Stimulated activated CD4-positive, alpha-beta T cell treated with anti-CD3 and anti-CD28 coated beads, Interleukin-1b, Interleukin-23, amount 100 ng/mL, for 1 hour (primary cell): ENCODE measurements at places on chromosomes 11 and 22.

GRCh38 chr11:534396-535209 is 773 bp downstream of the HRAS start:
- DNase-seq = no peak

- no peak for DNase-seq
Measured at GRCh38 chr22:27213294-27213693, 555.9 kb downstream of the MIAT start.

DNA sequence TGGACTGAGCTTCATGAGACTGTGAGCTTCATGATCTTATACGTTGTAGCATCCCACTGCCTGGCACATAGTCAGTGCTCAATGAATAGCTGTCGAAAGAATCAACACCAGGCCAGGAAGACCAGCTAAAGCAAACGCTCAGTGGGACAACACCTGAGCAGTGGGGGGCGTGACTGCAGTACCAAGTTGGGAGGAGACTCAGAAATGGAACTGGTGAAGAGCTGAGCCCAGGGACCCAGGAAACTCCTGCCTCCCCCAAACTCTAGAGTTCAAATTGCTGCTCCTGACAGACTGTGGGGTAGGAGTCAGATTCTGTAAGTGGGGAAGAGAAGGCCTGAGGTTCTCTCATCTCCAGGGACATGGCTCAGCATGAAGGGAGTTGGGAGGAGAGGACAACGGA is 59.3 kb downstream of the MORC2 start:
- no peak for DNase-seq

- DNase-seq = no peak
Measured at GRCh38 chr11:72238040-72238450, 5.9 kb downstream of the PHOX2A start.

DNA sequence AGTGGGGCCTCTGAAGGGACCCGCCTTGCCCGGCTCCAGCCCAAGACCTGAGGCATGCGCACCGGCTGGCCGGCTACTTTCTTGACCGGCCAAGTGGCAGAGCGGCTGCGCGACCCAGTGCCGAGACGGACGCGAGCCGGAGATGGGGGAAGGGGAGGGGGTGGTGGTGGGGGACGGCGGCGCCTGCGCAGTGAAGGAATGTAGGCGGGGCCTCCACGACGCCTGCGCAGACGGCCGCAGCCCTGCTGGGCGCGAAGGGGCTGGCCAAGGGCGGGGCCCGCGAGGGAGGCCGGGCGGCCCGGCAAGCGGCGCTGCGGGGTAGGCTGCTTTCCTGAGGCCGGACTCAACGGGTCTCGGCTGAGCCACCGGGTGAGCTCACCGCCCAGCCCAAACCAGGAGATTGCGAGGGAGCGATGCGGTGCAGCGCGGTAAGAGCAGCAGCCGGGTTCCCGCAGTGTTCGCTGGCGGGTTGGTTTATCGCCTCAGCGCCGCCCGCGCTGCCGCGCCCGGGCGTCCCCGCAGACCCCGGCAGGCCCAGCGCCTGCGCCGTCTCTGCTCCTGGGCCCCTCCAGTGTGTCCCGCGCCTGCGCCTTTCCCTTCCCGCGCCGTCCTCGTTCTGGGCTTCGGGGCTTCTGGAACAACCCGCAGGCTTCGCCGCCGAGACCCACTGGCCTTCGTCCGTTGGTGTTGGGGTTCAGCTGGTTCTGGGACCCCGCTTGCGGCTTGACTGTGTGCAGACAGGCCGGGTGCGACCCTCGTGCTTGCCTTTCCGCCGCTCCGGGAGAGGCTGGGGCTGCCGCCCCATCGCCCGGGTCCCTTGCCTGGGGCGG is at the start of gene SPECC1L:
TSS of gene SPECC1L (plus strand) at position 276 of the 830 bp plus-strand sequence. CDS start 31,401 bp downstream, outside the sequence.
- peak; percentile 81 for DNase-seq

- no peak for DNase-seq
Measured at GRCh38 chr22:30866811-30867271, 101.7 kb downstream of the MORC2 start.

DNA sequence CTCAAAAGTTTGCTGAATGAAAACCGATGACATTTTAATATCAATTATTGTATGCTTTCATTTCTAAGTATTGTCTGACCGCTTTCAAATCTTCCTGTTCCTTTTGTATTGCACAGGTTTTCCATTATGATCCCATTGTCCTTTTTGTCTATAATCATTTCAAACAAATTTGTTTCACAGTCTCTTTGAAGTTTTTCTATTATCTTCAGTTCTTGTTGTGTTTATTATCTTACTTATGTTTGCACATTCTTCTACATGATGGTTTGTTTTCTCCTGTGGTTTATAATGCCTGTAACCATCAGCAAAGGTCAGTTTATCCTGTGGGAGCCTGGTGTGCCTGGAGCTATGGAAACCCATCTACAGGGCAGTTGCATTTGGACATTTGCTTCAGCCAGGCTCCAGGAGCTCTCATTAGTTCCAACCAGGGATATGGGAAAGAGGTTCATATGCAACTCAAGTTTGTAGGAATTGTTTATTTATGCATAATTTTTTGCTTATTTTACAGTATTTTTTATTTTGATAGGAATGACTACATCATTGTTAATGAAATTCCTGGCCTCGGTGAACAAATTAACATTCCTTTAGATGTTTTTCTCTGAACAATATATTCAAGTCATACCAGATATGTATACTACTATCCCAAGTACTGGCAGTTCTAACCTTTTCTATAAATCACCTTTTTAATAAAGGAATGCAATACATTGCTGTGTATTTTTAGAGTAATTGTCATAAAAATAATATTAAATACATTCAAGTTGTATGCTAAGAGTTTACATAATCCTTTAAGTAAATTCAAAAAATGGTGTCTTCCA is 179.2 kb downstream of the SBF2 start:
- DNase-seq = no peak

GRCh38 chr11:46918083-46918787 is at the start of gene LRP4:
Gene LRP4, minus strand, starts transcription at chr11:46918550. Its CDS starts 171 bp downstream, at chr11:46918379.
- DNase-seq = no peak

GRCh38 chr11:128095466-128095981 is 491.8 kb downstream of the ETS1 start:
- DNase-seq = no peak

DNA sequence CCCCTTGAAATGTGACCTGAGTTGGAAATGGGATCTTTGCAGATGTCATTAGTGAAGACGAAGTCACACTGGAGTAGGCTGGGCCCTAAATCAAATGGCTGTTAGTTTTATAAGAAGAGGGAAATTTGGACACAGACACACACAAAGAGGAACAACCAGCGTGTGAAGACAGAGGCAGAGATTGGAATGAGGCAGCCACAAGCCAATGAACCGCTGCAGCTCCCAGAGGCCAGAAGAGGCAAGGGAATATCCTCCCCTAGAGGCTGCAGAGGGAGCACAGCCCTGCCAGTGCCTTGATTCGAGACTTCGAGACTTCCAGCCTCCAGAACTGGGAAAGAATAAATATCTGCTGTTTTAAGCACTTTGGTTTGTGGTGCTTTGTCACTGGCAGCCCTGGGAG is 484.5 kb downstream of the MN1 start:
- no peak for DNase-seq

DNA sequence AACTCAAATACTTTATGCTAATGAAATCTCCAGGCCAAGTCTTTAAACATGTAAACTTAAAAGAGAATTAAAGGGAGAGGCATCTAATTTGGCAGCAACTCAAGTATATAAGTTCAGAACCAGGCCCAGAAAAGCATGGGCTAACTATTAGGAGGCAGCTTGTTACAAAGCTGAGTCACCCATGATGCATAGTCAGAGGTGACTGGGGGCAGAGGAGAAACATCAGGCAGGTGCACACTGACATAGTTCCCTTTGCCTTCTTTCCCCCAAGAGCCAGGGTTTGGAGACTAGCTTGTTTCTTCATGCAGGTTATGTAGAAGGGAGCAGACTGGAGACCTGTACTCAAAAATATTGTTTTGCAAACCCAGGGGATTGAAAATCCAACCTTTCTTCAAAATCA is 619.0 kb downstream of the SOX6 start:
- DNase-seq = no peak

GRCh38 chr22:49949914-49950292 is 10.7 kb upstream of the PIM3 start:
- DNase-seq = no peak

GRCh38 chr11:12110714-12111548 is 541 bp downstream of the MICAL2 start:
- no peak for DNase-seq

DNA sequence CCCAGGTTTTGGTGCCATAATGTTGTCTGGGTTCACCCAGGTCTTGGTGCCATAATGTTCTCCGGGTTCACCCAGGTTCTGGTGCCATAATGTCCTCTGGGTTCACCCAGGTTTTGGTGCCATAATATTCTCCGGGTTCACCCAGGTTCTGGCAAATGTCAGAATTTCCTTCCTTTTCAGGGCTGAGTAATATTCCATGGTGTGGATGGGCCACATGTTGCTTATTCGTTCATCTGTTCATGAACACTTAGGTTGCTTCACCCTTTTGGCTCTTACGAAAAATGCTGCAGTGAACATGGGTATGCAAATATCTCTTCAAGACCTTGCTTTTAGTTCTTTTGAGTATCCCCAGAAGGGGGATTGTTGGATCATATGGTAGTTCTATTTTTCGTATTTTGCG is 15.1 kb upstream of the GRAMD4 start:
- DNase-seq = no peak

- DNase-seq = no peak
Measured at GRCh38 chr22:37430941-37431340, 3.7 kb upstream of the ELFN2 start.

GRCh38 chr11:47861728-47862127 is 13.6 kb upstream of the NUP160 start:
- no peak for DNase-seq

GRCh38 chr11:129283141-129283540 is 91.0 kb upstream of the ARHGAP32 start:
- DNase-seq = no peak

- no peak for DNase-seq
Measured at GRCh38 chr22:35398591-35398973, 1.4 kb upstream of the MCM5 start.

DNA sequence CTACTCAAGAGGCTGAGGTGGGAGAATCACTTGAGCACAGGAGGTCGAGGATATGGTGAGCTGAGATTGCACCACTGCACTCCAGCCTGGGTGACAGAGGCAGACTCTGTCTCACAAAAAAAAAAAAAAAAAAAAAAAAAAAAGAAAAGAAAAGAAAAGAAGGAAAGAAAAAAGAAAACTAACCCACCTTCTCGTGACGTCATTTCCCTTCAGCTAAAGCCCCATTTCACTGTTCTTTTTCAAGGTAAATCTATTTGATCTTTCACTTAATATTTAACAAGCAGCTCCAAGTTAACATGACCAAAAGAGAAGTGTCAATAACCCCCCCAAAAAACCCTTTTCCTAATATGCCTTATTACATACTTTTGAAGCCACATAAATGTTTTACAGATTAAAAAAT is 5.1 kb downstream of the RAPSN start:
- DNase-seq = no peak
